Stimulated activated CD8-positive, alpha-beta memory T cell treated with anti-CD3 and anti-CD28 coated beads, Interleukin-12 subunit alpha, Interleukin-12 subunit beta, amount 100 ng/mL, for 1 hour (primary cell): ENCODE measurements at places on chromosomes 12 and 14.

- DNase-seq: no peak
These were observed 19.9 kb downstream of the SLC35F4 start for GRCh38 chr14:57845802-57846531.

- peak; percentile 52 for DNase-seq
These were observed 329.3 kb upstream of the OR4E1 start for GRCh38 chr14:22002860-22003284.

GRCh38 chr14:29810682-29811081 lies 117.0 kb downstream of the PRKD1 start:
- DNase-seq: no peak

DNA sequence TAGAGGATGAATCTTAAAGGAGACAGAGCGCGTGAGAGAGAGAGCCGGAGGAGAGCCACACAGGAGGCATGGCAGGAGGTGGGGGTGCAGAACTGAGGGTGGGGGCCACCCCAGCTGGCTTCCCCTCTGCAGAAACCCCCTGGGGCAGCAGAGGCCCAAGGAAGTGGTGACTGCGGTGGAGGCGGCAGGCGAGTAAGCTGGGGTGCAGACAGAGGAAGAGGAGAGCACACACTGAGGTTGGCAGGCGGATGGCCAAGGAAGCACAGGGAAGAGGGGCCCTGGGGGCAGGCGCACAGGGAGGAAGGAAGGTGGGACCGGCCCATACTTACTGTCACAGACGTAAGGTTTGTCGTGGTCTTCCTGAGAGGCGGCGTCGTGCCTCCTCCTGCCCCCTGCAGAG lies 179.8 kb downstream of the DPF3 start:
- DNase-seq: peak; percentile 12

- DNase-seq: no peak
These were observed 84.1 kb downstream of the PPP1R12A start for GRCh38 chr12:79850610-79851299.

DNA sequence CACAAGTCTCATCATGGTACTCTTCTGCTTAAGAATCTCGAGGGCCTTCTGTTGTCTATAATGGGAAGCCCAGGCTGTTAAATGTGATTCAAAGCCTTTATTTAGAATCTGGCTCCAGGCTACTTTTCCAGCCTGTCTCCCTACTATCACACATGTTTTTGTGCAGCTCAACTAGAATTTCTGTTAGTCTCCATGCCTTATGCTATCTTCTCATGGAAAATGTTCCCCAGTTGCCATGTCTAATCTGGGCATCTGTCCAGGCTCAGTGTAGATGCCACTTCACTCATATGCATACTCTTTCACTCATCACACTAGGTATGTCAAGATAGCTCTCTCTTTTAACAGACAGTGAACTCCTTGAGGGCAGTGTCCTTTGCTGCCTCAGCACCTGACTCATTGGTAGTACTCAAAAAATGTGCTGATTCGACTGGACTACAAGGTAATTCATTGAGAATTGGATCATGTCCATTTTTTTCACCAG lies 145.3 kb downstream of the TTLL5 start:
- no peak for DNase-seq

GRCh38 chr14:97638864-97639263 lies 841.7 kb downstream of the VRK1 start:
- no peak for DNase-seq

DNA sequence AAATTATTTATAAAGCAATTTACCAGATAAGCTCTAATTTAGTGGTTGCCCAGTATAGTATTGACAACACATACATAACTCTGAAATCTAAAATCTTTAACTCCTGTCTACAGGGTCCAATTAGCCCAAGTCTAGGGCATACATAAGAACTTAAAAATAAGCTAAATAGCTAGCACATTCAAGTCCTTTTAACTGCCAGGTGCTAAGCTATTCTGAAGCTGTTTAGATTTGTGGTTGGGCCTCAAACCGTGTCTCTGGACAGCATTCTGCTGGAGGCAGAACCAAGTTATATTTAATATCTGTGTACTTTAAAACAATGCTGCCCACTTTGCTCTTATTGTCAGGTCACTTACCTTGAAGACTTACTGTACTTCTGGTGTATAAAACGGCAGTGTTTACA lies 19.0 kb downstream of the RPS6KA5 start:
- no peak for DNase-seq

DNA sequence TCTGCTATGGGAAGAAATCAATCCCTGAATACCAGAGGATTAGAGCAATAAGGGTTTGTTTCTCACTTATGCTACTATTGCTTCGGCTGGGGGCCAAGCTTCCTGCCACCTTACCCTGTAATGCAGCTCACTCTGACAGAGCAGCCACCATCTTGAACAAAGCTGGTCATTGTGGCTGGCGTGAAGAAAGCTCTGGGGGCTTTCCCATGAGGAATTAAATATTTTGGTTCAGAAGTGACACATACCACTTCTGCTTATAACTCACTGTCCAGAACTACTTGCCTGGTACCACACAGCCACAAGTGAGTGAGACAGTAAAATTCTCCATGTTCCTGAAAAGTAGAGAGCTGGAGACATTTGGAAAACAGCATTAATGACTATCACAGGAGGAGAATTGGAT lies 82.6 kb downstream of the GALNT8 start:
- no peak for DNase-seq

- no peak for DNase-seq
These were observed 67.6 kb downstream of the TECPR2 start for GRCh38 chr14:102430212-102430908.

DNA sequence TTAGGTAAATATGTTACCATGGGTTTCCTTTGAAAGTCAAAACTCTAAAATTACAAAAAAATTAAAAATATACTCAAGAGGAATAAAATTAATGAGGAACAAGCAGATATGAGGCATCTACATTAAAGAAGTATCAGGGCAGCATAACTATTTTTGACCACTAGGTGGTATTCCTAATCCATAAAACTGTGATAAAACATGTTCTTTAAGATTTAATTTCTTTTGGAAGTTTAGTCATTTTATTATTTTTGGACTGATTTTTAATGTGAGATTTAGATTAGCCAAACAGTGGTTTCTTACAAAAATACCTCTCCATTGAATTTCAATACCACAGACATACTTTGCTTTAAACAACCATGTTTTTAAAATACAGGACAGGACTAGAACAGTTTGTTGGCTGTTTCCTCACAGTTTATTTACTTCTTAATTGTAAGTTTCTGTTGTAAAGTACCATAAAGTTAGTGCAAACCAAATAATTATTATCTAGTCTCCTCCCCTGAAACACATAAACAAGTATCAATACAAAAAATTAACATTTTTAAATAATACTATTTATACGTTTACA lies 49.8 kb downstream of the NTS start:
- no peak for DNase-seq

- DNase-seq: no peak
These were observed 8.0 kb downstream of the CACNA2D4 start for GRCh38 chr12:1910468-1910867.

GRCh38 chr14:45252366-45253069 lies 484 bp downstream of the MIS18BP1 start:
- no peak for DNase-seq

GRCh38 chr14:56494167-56494566 lies 85.4 kb upstream of the TMEM260 start:
- DNase-seq: no peak

- DNase-seq: no peak
These were observed 97.6 kb downstream of the FOXA1 start for GRCh38 chr14:37497422-37497821.

DNA sequence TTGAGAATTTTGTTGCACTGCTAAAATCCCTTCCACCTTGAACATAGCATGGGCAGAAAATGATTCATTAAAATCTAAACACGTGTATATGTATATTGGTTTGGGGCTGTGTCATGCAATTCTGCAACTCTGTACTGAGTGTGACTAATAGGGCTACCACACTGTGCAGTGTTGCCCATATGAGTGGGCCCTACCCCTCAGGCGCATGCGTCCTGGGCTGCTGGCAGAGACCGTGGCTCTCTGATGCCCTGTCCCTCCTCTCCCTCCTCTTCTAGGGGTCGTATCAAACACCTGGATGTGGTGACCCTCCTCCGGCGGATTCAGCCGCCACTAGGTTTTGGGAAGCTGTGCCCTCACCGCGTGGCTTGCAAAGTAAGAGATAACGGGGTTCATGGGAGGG lies 128.4 kb upstream of the FKBP4 start:
- no peak for DNase-seq

DNA sequence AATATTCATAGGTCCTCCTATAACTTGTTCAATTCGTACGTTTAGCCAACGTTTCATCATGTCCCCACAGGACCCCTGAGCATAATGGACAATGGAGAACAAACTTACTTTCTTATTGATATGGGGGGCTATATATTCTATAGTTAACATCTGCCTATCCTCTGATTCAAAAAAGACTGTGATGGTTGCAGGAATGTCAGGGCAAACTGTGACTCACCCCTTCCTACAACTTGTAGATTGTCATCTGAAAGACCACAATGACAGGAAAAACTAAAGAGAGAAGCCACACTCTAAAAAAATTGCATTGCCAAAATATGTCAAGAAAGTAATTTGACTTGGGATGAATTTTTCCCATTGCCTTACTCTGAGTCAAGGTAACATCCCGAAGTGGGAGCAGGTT lies 50.8 kb downstream of the CATSPERB start:
- DNase-seq: no peak

- no peak for DNase-seq
These were observed 20.6 kb upstream of the PKP2 start for GRCh38 chr12:32917094-32917611.

DNA sequence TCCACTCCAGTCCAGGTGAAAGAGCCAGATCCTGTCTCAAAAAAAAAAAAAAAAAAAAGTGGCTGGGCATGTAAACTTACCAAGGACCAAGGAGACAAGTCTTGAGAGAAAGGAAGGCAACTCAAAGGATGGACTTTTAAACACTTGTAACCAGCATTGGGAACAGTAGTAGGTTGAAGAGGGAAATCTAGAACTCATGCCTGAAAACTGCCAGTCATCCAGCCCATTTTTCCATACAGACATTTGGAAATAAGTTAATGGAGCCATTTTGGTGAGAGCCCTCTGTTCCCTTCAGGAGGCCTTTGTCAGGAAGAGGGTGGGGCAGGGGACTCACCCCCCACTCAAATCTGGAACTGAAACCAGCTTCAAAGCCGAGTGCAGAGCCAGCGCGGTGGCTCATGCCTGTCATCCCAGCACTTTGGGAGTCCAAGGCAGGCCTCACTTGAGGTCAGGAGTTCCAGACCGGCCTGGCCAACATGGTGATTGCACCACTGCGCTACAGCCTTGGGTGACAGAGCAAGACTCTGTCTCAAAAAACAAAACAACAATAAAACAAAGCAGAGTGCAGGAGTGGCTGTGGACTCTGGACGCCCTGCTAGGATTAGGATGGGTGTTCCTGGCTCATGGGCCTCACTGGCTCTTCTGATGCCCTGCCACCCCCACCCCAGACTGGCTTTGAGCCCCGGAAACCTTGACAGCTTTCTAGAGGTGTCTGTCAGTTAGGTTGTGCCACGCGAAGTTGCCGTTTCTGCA lies 1.6 kb upstream of the MLXIP start:
- no peak for DNase-seq

GRCh38 chr12:29889737-29890136 lies 106.0 kb upstream of the TMTC1 start:
- no peak for DNase-seq

- no peak for DNase-seq
These were observed 79.1 kb downstream of the ZFP36L1 start for GRCh38 chr14:68713782-68714181.

- no peak for DNase-seq
These were observed 33.8 kb upstream of the DUSP6 start for GRCh38 chr12:89386138-89386537.

- no peak for DNase-seq
These were observed 246.1 kb upstream of the CRY1 start for GRCh38 chr12:107339487-107339886.

DNA sequence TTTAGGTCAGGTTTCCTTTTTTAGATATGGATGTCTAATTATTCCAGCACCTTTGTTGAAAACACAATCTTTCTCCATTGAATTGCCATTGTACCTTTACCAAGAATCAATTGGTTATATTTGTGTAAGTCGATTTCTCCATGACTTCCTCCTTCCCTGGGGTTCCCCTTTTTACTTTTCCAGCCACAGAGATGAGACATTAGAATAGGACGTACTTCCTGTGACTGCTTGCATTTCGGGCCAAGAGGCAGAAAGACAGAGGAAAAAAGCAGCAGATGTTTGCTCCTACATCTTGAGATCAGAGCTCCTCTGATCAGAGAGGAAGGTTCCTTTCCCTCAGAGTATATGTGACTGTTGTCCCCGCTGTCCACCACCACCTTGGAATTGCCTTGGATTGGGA lies 453.7 kb upstream of the RGS6 start:
- no peak for DNase-seq

GRCh38 chr12:90238663-90239271 lies 530.1 kb upstream of the ATP2B1 start:
- no peak for DNase-seq

DNA sequence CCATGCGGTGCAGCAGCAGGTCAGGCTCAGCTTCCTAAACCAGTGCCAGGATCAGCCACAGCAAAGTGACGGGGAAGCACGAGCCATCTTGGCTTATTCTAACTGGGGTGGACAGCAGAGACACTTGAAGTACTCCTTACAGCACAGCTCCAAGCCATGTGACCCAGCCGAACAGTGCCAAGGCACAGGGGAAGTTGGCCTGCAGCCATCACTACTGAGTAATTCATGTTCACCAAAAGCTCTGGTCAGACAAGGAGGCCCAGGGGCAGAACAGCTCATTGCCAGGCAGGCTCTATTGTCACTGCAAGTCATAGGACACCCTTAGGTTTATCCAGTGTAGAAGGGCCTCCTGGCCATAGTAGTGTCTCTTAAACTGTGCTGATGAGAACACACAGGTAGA lies 23.4 kb upstream of the SLC35F4 start:
- no peak for DNase-seq

- no peak for DNase-seq
These were observed 32.3 kb downstream of the EFCAB11 start for GRCh38 chr14:89922031-89922907.

DNA sequence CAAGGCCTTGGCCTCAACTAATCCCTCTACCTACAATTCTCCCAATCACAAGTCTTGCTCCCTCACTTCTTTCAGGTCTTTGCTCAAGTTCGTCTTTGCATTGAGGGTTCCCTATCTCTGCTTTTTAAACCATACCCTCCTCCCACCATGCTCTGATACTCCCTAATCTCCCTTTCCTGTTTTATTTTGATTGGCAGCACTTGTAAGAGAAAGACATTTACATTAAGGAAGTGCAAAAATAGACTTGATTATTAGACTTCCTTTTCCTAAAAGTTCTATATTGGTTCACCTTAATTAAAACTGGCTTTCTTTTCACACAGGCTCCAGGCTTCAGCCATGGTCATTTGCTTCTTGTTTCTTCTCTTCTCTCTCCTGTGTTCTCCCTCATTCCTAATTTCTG lies 18.3 kb upstream of the WIF1 start:
- DNase-seq: no peak

GRCh38 chr12:47686645-47687240 lies 19.1 kb downstream of the RPAP3 start:
- no peak for DNase-seq
